Activated CD8-positive, alpha-beta memory T cell treated with anti-CD3 and anti-CD28 coated beads, Interleukin-2, amount 10 ng/mL, durations not matched to agents 7 days and 5 days (primary cell): ENCODE measurements at places on chromosomes 1 and 21. TPM values are rescaled to one million over a fixed set of nuclear protein-coding genes. Genes with fewer than 3 reads are reported as not detected.

- H3K27ac ChIP-seq, result no peak overlapping the region
- H3K4me3 ChIP-seq, result no peak overlapping the region
- H3K27me3 ChIP-seq, result no peaks in the 10 kb centered on the region
- H3K36me3 ChIP-seq, result peaks cover 34% of the 10 kb centered on the region
- no peaks in the 10 kb centered on the region for H3K4me1 ChIP-seq
Measured at GRCh38 chr1:70334436-70334835, 20.1 kb downstream of the ANKRD13C start.

- H3K27ac ChIP-seq, result no peak overlapping the region
- H3K27me3 ChIP-seq, result peaks cover 38% of the 10 kb centered on the region
- peak; percentile 78 for DNase-seq
- H3K36me3 ChIP-seq, result no peaks in the 10 kb centered on the region
Measured at GRCh38 chr1:96966536-96967138, 245.1 kb downstream of the PTBP2 start.

The C8B gene
- not detected for total RNA-seq

The HNRNPCL1 gene
- total RNA-seq, result not detected

The CLDN17 gene
- total RNA-seq, result not detected
